ENCODE measurements at places on chromosomes 6 and 20.

DNA sequence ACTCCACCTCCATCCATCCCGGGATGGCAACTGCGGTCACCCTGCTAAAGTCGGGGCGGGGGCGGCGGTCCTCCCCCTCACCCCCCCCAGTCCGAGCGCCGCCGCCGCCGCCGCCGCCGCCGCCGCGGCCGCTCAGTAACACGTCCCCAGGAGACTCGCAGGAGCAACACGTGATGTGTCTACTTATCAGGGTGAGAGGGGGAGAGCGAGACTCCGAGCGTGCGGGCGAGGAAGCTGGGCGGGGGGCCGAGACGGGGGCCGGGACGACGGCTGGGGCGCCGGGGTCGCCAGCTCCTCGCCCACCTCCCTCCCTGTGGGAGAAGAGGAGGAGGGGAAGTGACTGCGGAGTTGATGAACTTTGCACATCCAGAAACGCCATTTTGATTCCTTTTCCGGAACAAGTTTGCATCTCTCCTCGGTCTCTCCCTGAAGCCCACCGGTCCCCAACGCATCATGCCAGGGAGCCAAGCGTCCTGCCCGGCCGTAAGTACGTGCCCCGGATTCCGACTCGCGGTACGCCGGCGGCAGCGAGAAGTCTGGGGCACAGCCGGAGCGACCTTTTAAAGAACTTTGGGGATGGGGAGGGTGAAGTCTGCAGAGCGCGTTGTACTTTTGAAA lies at the start of gene RREB1:
Gene RREB1, plus strand, starts transcription at position 384 of the 618 bp plus-strand sequence. CDS start 73,951 bp downstream, outside the sequence.
- DNase-seq: peak; percentile 76

DNA sequence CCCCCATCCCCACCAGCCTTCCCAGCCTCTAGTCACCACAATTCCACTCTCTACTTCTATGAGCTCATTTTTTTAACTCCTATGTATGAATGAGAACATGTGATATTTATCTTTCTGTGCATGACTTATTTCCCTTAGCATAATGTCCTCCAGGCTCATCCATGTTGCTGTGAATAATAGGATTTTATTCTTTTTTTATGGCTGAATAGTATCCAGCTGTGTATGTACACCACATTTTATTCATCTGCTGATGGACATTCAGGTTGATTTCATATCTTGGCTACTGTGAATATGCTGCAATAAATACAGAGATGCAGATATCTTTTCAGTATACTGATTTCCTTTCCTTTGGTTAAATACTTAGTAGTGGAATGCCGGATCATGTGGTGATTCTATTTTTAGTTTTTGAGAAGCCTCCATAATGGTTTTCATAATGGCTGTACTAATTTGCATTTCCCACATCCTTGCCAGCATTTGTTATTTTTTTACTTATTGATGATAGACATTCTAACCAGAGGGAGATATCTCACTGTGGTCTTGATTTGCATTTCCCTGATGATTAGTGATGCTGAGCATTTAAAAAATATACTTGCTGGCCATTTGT lies 194.9 kb downstream of the PACRG start:
- DNase-seq: no peak

DNA sequence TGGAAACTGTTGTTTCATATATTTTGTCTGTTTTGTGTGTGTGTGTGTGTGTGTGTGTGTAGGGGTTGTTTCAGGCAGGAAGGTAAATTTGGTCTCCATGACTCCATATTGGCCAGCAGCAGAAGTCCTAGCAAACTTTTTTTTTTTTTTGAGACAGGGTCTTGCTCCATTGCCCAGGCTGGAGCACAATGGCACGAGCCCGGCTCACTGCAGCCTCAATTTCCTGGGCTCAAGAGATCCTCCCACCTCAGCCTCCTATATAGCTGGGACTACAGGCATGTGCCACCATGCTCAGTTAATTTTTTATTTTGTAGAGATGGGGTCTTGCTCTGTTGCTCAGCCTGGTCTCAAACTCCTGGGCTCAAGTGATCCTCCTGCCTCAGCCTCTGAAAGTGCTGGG lies 75.8 kb downstream of the PRDM1 start:
- no peak for DNase-seq

DNA sequence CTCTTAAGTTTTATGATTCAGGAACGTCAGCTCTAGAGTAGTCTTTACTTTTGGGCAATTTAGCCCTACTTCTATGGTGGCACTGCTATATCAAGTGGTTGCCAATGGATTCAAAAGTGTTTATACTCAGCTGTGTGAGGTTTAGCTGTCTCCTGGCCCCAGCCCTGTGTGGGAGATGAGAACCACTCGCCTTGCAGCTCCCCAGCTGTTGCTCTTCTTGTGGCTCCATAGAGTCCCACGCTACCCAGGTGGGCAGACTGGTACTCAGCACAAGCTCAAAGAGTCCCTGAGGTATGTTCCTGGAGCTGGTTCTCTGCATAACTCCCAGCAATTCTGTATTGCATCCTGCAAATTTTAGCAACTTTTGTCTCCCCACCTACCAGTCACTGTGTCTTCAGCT lies 59.6 kb downstream of the C6orf118 start:
- DNase-seq: peak; percentile 84

DNA sequence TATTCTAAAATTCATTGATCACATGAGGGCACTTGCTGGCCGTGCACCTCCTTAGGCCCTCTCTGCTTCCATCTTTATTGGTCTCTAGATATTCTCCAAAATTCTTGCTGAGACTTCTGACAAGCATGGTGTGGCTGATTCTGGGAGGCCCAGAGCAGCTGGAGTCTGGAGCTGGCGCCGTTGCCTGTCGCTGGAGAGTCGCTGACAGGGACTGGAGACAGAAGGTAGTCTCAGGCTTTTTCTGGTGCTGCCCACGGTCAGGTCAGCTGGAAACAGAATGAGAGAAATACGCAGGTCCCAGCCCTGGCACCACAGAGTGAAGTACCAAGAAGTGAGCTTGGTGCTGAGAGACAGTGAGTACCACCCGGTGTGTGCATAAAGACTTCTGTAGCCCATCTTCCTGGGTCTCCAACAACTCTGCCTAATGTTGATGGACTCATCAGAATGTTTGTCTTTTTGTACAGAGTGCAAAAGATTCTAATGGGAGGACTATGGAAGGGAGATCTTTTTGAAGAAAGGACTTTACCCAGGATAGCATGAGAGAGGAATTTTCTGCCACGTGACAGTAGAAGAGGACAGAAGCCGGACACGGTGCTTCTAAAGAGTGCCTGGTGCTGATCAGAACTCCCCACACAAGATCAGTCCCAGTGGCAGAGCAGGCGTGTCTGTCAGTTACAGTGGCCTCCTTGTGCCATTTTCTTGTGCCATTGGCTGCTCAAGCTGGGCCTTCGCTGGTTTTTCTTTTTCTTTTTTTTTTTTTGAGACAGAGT lies 1.8 kb upstream of the ALDH8A1 start:
- no peak for DNase-seq

DNA sequence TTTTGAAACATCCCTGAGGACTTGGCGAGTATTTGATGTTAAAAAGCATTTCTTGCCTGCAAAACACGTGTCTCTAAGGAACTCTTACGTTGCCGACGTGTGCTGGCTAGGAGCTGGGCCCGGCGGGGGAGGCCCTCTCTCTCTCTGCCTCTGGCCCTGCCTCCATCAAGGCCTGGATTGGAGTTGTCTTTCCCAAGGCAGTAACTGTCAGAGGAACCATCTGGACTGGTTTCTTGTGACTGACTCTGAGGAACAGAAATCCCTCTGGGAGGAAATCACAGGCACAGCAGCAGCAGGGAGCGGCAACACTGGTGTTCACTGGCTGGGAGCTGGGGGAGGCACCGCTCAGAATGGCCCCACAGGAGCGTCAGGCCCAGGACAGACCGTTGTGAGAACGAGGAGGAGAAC lies 244.2 kb downstream of the NRN1 start:
- DNase-seq: no peak

DNA sequence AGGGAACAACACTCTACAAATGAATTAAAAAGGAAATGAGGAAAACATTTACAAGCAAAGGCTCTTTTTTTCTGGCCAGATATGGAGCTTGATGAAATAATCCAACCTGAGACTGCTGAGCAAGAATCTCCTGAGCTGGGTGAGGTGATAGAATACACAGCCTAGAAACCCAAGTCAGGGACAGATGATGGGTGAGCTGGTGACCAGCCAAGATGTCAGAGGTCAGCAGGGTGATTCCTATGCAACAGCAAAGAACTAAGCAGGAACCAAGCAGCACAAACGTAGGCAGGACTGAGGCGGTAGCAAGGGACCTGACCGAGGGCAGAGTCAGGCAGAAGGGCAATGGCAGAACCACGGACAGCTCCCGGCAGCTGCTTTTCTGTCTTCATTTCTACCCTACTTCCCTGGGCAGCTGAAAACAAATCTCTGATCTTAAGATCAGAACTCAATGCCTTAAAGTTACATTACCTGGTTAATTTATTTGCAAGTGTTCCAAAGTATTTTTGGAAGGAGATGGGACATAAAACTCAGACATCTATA lies 75.1 kb downstream of the CDC40 start:
- peak; percentile 54 for DNase-seq

- DNase-seq: peak; percentile 13
Measured at GRCh38 chr6:80214436-80215022, 108.1 kb downstream of the BCKDHB start.

DNA sequence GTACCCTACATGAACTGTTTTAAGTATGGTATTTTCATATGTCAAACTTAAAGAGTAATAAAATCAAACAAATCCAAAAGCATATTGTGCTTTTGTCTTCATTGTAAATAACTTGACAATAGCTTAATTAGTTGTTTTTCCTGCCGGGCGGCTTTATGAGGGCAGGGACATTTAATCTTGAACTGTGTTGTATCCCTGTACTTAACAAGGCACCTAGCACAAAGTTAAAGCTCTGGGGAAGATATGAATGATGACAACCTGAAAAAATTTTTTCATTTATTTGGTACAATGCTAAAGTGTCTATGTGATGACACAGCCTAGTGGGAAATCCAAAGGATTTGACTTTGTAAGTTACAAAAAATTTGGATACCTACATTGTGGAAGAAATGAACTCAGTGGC lies 502 bp upstream of the HACE1 start:
- DNase-seq: no peak

DNA sequence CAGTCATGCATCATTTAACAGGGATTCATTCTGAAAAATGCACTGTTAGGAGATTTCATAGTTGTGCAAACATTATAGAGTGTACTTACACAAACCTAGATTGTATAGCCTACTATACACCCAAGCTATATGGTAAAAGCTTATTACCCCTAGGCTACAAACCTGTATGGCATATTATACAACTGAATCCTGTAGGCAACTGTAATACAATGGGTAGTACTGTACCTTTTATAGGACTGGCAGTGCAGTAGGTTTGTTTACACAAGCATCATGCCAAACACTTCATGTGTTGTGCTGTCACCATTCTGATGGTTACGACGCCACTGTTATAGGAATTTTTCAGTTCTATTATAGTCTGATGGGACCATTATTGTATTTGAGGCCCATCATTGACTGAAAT lies 39.3 kb upstream of the KHDC1 start:
- no peak for DNase-seq

DNA sequence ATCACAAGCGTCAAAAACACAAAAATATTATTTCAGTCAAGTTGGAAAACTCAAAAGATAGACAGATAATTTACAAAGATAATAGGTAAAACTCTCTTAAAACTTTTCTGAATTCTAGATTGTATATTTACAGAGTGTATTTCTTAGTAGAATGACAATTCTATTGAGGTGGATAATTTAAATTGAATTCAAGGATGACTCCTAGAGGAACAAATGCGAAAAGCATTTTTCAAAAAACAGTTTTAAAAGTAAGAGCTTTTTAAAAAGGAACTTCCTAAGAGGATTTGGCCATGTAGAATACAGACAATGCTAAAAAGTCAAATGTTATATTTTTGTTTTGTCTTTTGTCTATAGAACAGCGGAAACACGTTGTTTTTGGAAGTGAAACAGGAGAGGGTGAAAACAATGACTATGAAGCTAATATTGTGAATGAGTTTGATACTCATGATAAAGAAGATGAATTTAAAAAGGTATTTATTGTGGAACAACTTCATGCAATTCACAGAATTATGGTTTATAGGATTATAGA lies 90.1 kb downstream of the DNAH8 start:
- no peak for DNase-seq

DNA sequence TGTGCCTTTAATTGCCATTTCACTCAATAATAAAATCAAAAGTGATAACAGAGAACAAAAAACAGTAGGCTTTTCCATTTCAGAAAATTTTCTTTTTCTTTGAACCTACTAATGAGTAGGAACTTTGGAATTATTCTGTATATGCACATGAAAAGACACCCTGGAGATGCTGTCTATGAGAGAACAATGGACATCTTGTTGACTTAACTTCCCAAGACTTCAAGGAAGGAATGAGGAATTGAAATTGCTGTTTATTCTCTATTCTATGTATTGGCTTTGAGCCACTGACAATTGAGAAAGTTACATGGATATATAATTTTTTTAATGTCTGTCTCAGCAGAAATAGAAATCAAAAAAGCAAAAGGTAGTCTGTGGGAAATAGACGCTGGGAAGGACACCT lies 98.6 kb upstream of the PCSK2 start:
- no peak for DNase-seq

Measured in DND-41 (cell line).